ENCODE measurements at places on chromosomes 6 and 20.

- no peak for DNase-seq
Observed at GRCh38 chr6:136344420-136344819, 54.8 kb upstream of the BCLAF1 start.

GRCh38 chr6:13467216-13467600, 20.2 kb downstream of the GFOD1 start:
- peak; percentile 7 for DNase-seq

GRCh38 chr6:93679836-93680235, 260.5 kb upstream of the EPHA7 start:
- DNase-seq = no peak

GRCh38 chr20:5214826-5215225, 88.0 kb downstream of the CDS2 start:
- DNase-seq = no peak

- DNase-seq = no peak
Observed at GRCh38 chr20:22944062-22944461, 91.0 kb upstream of the SSTR4 start.

DNA sequence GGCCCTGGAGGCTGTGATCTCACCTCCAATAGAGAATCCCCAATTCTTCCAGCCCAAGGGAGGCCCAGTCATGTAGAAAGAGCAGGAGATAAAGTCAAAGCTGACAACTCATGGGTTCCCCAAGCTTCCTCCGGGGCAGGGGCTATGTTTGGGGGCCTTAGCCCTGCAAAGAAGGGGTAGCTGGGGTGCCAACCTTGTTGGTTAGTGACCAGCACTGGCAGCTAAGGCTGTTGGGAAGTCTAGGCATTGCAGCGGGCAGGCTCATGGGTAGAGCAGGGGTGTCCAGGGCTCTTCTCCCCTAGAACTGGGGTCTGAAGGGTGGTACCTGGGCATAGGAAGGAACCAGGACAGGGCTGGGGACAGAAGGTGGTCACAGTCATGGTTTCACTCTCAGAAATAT, 36.4 kb downstream of the TGM2 start:
- DNase-seq = no peak

DNA sequence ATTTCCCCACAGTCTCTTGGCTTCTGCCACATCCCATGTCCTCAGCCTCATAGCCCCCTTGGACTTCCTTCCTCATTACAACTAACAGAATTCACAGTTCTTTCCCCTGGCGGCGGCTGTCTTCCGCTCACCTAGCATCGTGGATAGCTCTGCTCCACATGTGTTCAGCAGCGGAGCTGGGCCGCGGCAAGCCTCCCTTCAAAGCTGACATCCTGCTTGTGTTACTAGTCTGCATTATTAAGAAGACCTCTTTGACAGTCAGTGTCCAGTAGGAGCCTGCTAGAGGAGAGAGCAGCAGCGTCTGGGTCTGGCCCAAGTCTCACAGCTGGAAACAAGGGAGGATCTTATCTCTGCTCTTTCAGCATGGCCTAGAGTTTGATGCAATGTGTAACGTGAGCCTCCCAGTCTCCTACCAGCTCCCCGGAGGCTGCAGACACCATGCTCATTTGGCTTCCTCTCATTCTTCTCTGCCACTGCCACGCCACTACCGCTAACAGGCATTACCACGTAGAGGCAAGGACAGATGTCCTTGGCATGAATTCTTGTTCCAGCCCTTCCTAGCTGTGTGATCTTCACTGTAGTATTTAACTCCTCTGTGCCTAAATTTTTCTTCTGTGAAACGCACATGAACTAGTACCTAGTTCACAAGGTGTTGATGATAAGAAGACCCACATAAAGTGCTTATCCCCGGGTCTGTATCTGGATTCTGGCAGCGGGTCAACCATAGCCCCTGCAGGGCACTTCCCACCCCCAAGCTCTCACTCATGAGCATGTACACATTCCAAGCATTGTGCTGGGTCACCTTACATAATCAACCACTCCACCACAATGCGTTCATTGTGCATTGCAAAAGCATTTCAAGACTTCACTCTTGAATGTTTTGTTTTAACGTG, 107.1 kb upstream of the BACH2 start:
- no peak for DNase-seq

GRCh38 chr6:24396824-24397223, 5.9 kb upstream of the MRS2 start:
- no peak for DNase-seq

DNA sequence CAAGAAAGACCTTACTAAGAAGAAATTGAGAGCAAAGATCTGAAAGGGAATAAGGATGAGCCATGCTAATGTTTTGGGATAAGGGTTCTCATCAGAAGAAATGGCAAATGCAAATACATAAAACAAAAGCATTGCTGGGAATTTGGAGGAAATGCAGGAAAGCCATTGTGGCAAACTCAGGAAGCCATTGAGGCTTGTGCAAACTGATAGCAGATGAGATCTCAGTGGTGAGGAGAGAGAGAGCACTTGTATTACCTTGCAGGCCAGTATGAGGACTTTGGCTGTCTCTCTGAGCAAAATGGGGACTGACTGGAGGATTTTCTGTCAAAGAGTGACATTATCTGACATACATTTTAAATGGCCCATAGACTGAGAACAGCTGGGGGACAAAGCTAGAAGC, 103.0 kb downstream of the ADGRB3 start:
- no peak for DNase-seq

DNA sequence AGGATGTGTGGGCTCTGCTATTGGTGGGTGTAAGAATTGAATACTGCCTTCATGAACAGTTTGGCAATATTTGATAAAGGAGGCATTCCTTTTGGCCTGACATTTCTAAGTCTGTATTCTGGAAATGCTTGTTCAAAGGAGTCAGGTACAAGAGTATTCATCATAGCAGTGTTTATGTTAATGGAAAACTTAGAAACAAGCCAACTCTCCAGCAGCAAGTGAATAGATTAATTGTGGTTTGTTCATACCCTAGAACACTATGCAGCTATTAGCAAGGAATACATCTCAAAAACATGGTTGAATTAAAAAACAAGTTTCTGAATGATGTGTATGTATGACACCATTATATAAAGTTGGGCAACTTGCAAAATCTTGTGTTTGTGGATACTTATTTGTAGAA, 195.8 kb downstream of the ZFAND3 start:
- no peak for DNase-seq

DNA sequence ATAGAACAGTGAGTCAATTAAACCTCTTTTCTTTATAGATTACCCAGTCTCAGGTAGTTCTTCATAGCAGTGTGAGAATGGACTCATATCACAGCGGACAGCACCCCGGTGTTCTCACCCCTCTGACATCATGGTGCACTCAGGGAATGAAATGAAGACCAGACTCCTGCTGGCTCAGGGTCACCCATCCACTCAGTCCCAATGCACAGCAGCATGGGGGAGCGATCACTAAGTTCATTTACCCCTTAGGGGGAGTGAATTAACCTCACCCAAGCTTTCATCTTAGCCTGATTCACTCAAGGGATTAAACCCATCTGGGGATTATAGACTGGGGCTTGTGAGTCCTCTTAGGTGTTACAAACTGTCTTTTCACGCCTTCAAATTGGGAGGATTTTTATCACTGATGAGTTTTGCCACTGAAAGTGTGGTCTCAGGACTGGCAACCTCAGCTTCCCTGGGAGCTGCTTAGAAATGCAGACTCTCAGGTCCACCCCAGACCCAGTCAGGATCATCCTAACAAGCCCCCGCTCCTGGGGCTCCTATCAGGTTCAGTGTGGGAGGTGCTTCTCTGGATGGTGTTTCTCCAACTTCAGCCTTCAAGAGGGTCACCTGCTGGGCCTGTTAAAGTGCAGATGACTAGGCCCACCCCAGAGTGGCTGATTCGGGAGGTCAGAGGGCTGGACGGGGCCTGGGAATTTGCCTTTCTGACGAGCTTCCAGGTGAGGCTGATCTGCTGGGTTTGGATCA, 44.3 kb upstream of the FRMD1 start:
- DNase-seq = no peak

- no peak for DNase-seq
Observed at GRCh38 chr6:87848616-87849015, 146.6 kb upstream of the AKIRIN2 start.

GRCh38 chr6:101113468-101114260, 232.5 kb upstream of the ASCC3 start:
- DNase-seq = no peak

GRCh38 chr6:68071740-68072139, 563.3 kb upstream of the ADGRB3 start:
- no peak for DNase-seq

GRCh38 chr20:51959066-51959542, 156.8 kb upstream of the SALL4 start:
- no peak for DNase-seq

GRCh38 chr20:43537921-43538877, 20.6 kb upstream of the SGK2 start:
- DNase-seq = peak; percentile 22

GRCh38 chr20:1281279-1282057, 15.4 kb downstream of the SNPH start:
- peak; percentile 51 for DNase-seq

GRCh38 chr6:10221178-10221577, 193.7 kb downstream of the TFAP2A start:
- DNase-seq = no peak

GRCh38 chr20:37571033-37571432, 43.4 kb upstream of the BLCAP start:
- no peak for DNase-seq

GRCh38 chr20:17848249-17849048, 120.1 kb downstream of the SNX5 start:
- DNase-seq = no peak

GRCh38 chr20:48196486-48196885, 411.2 kb upstream of the SULF2 start:
- no peak for DNase-seq

DNA sequence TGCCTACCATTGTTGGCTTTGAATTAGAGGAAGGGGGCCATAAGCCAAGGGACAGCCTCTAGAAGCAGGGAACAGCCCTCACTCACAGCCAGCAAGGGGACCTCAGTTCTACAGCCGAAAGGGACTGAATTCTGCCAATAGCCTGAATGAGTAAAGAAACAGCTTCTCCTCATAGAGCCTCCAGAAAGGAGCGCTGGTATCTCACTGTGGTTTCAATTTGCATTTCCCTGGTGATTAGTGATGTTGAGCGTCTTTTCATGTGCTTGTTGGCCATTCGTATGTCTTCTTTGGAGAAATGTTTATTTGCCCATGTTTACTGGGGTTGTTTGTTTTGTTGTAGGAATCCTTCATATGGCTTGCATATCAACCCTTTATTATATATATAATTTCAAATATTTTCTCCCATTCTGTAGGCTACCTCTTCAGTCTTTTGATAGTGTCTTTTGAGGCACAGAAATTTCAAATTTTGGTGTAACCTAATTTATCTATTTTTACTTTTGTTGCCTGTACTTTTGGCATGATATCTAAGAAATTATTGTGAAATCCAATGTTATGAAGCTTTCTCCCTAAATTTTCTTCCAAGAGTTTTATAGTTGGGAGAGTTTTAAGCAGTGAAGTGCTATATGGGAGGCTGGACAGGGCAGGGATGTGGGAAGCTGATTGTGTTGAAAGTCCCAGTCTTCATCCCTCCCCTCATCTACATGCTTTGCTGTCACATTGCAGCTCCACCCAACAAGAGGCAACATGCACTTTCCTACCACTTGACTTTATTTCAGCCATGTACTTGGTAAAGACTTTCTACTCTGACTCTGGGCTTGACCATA, 82.3 kb upstream of the SHLD1 start:
- no peak for DNase-seq
